ENCODE measurements at places on chromosomes 1 and 21.

DNA sequence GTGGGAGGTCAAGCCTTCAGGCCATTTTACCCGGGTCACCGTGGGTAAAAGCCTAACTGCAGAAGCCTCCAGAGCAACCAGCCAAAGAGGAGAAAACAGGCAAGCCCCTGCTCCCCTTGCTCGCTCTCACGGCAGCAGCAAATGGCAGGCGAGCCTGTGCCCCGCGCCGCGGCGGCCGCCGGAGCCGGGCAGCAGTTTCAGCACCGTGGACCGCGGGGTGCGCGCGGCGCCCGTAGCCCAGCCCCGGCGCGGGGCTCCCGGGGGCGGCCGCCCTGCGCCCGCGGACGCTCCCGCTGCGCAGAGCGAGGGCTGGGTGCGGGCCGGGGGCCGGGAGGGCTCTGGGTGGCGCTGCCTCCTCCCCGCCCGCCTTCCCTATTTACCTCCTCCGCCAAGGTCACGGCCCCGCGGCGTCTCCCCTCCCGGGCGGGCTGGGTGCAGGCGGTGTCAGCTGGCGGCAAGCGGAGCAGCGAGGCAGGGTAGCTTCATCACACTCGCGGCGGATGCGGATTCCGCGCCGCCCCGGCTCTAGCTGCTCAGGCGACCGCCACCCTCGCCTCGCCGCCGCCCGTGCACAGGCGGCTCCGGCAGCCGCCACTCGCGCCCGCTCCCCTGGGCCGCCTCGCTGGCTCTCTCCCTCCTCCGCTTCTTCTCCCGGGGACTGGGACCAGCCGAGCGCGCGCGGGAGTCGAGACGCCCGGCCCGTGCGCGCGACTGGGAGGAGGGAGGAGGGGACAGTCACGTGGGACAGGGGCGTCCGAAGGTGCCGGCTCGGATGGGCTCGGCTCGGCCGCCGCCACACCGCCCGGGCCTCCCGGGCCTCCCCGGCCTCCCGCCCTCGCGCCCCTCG is at the start of gene RGS7:
TSS of gene RGS7 (minus strand) at position 687 of the 847 bp plus-strand sequence.
- peak; percentile 69 for DNase-seq

DNA sequence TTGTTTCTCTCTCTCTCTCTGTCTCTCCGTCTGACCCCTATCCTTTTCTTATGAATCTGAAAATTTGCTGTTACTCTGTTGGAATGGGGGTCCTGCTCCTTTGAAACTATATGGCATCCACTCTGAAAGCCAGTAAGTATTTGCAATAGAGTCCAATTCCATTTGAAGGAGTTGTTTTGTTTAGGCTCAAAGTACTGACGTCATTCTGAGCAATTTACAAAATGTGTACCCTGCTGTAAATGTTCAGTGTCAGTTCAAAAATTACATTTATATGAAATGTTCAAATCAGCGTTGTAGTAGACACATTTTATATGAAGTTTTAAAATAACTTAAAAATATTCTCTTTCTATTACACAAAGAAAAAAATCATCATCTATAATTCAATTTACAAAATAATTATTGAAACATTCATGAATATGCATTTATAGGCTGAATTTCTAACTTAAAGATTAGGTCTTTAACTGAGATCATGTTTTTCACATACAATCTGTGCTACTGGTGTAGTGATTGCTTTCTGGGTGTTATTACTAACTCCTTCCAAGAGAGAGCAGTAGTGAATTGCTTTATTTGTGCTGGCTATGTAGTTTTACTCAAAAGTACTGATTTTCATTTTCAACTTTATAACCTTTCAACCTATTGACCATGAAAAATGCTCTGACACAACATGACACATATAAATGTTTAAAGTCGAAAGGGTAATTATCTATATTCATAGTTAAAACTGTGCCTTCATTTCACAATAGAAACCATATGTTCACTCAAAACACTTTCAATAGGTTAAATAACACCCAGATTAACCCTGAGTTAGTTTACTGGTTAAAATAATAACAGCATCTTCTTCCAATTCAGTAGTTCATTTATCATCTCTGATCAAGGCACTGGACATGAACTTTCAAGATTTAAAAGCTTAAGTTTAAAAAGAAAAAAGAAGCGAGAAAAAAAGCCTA is 253.1 kb upstream of the ADGRL4 start:
- DNase-seq, result peak; percentile 40

DNA sequence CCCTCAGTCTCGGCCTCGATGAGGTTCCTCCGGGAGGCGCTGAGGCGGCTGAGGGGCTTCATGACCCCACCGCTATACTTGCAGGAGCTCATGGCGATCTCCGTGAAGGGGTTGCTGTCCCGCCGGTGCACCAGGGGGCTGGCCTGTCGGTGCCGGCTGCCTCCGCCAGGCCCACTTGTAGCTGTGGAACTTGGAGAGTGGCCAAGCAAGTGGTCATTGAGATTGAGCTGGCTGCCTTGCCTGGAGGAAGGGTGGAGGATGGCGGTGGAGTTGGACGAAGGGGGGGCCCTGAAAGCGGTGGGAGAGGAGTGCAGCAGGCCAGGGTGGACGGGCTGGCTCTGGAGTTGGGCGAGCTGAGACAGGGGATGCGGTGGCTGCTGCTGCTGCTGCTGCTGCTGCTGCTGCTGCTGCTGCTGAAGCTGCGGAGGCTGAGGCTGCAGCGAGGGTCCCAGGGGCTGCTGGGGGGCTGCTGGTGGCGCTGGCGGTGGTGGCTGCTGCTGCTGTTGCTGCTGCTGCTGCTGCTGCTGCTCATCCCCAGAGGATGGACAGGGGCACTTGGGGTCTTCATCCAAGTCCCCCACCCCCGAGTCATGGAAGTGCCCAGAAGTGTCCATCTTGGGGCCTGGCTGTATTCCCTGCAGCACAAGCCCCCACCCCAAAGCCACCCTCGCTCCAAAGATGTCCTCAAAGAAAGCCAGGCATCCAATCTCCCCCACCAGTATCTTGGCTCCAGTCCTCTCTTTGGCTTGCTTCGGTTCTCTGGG is 548 bp downstream of the KCNN3 start:
- no peak for DNase-seq

DNA sequence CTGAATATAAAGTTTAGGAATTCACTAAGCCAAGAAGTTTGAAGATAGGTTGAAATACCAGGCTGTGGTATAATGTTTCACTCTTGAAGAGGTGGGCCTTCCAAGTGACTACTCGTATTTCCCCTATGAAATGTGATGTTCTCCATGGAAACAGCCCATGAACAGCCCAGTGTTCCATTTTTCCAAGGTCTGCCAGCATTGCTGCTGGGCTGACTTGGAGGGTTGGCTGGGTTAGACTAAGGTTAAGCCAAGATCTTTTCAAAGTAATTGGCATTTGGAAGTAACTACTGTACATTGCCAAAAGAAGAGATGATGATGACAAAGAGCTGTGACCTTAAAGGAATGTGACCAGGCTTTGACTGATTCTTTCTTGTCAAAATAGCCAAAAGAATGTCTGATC is 73.8 kb downstream of the RPE65 start:
- DNase-seq, result no peak

GRCh38 chr1:24986372-24986965 is 56.4 kb upstream of the RUNX3 start:
- DNase-seq, result no peak

GRCh38 chr1:202994756-202995155 is 12.4 kb upstream of the TMEM183A start:
- DNase-seq, result no peak

- no peak for DNase-seq
Measured at GRCh38 chr1:15167386-15167785, 13.8 kb downstream of the TMEM51 start.

DNA sequence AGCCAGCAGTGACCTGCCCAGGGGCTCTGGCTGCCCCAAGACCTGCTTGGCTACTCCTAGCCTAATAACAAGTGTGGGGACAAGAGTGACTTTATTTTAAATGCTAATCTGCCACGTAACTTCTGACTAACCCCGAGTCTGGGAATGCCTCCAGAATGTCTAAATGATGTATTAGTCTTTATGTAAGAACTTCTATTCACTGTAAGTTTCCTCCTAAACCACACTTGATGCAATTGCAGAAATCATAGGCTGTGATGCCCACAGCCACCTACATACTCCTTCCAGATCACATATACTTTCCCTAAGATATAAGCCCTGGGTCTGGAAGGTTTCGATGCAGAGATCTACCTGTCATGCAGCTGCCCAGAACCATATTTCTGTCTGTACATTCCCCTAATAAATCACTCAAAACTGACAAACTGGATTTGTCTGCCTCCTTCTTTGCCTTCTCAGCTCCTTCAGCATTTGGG is 5.9 kb upstream of the VPS45 start:
- DNase-seq, result no peak
